COR-L47 (cell line): ENCODE measurements at places on chromosomes 2 and 18.

DNA sequence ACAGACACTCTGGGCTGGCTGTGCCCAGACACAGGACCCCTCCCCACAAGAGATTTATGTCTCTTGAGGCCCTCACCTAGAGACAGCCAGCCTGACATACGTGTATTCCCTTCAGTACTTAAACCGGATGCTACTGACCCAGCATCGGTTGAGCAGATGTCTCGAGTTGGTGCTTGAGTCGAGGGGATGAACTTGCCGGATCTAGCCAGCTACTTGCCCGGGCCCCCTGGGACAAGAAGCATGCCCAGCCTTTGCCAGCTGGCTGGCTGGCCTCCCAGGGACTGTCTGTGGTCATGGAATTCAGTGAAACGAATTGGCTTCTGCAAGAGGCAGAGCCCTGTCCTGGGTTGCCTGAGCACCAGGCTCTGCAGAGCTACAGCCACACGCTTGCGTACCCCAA, 36.0 kb downstream of the DNMT3A start:
- DNase-seq = no peak

GRCh38 chr2:228545748-228546145, 364.3 kb upstream of the SPHKAP start:
- DNase-seq = no peak

DNA sequence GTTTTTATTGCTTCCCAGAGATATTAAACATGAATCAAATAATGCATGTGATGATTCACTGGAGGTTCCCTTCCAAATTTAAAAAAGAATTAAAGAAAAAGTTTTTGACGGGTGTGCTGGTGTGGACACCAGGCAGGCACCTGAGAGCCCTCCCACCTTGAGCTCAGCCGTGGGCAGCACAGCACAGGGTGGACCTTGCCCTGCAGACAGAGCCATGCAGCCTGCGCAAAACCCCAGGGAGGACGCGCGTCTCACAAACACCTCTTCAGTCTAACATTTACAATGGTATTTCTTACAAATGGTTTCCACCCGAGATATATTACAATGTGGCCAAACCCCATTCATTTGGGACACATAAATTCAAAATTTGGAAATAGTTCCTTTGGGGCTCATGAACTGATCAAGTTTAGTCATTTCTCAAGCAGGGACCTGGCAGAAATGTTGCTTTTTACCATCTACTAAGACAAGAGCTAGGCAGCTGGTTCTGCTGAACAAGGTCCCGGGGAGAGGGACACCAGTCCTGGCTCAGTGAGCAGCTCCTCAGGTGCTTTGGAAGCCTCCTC, 45.4 kb downstream of the ODC1 start:
- no peak for DNase-seq

DNA sequence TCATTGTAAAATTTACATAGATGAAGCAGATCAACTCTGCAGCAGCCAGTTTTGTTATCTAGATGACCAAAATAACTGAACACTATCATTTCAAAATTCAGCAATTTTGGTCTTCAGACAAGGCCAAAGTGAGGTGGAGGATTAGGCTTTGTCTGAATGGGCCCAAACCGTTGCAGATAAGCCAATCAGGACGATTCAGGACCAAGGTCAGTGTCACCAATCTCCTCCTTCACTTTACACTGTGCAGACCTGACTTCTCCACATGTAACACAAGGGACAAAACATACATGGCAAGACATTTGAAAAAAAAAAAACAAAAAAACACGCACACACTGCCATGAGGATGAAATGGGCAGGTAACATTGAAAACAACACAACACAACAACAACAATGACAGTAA, 211.2 kb downstream of the NAPG start:
- DNase-seq = no peak

DNA sequence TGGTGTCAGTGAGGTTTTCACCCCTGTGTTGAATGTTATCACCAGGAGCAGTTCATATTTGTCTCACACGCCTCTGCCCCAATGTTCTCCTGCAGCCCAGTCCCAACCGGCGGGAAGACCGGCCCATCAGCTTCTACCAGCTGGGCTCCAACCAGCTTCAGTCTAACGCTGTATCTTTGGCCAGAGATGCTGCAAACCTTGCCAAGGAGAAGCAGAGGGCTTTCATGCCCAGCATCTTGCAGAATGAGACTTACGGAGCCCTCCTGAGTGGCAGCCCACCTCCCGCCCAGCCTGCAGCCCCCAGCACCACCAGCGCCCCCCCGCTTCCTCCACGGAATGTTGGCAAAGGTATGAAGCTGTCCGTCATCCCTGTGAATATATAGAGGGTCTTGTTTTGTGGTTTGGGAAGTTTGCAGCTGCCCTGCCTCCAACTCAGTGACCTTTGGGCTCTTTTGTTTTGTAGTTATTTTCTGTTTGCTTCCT, 35.1 kb downstream of the ITGB1BP1 start:
- no peak for DNase-seq

DNA sequence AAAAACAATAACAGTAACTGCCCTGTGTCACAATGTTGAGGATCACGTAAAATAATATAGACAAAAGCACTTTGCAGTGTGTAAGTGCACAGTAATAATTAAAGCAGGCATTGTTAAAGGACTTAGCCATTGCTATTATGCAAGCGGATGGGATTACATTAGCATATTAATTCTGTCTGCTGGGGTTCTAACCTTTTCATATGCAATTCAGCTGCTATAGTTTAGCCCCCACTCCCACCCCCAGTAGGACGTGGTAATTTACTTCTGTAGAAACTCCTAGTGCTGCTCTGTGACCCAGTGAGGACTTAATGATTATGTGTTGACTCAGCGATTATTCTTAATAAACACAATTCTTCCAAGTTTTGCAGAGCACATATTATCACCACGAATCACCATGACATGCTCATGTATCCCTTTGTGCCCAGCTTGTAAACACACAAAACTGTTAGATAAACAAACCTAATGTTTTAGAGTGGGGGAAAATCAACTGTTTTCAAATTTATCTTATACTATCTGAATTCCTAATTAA, 5.1 kb upstream of the ADAM23 start:
- DNase-seq = no peak

DNA sequence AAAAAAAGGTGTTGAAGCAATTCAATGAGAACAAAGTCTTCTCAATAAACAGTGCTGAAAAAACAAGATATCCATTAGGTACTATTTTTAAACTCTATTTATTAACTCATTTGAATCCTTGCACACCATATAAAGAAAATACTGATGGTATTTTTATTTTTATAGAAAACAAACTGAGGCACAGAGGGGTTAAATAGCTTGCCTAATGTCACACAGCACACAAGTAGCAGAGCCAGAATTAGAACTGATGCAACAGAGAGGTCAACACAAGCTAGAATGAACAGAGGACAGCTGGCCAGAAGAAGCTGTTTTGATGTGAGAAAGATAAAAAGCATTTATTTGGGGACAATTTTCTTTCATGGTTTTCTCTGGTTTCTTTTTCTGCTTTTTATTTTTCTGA, 99.4 kb upstream of the RGPD4 start:
- DNase-seq = no peak

- no peak for DNase-seq
Observed at GRCh38 chr2:232053777-232054176, 92.3 kb downstream of the DIS3L2 start.

GRCh38 chr2:20065885-20066602, 14.6 kb upstream of the LAPTM4A start:
- peak; percentile 99 for DNase-seq

DNA sequence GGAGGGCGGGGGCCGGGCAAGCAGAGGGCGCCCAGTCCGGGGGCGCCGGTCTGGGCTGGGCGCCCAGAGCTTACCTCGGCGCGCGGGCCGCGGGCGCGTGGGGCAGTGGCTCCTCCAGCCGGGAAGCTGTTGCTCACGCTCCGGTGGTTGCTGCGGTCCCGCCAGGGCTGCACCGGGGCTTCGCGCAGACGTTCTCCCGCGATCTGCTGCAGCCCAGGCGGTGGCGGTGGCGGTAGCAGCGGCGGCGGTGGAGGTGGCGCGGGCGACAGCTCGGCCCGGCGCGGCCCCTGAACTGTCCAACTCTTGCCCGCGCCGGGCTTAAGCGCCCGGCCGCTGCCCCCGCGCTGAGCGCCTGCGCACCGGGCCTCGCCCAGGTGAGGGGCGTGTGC, 391 bp downstream of the ZNF385B start:
- DNase-seq = no peak

- no peak for DNase-seq
Observed at GRCh38 chr2:134142341-134142738, 111.5 kb upstream of the MGAT5 start.
